ENCODE measurements at places on chromosomes 7 and 10. TPM values are rescaled to one million over a fixed set of nuclear protein-coding genes. Genes with fewer than 3 reads are reported as not detected.

DNA sequence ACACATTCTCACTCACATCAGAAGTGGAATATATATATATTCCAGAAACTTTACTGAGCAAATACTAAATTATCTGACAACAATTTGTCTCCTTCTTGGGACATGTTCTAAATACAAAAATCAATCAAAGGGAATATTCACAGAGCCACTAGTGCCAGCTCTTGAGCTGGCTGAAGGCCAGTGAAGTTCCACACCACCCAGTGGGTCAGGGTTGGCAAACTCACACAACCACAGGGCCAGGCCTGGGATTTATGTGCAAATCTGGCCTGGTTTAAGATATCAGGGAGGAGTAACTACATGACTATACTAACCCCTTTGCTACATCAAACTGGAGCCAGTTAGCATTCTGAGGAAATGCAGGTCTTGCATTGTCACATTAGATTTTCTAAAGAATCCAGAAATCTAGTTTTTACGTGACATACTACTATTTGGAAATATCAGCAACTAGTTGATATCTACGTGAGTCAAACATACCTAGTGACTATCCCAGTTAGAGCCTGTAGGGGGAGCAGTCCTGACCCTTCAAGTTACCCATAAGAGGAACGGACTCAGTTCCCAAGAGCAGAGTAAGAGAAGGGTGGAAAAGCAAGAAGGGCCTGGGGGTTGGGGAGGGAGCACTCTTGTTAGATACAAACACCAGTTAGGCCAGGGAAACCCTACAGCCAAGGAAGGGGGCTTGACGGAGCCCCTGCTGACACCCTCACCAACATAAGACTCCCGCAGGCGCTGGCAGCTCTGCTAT lies 600.4 kb downstream of the KCNMA1 start:
- H3K27me3 ChIP-seq = no peaks in the 10 kb centered on the region
- H3K4me3 ChIP-seq = no peak overlapping the region
- no peaks in the 10 kb centered on the region for H3K36me3 ChIP-seq
- H3K27ac ChIP-seq = no peak overlapping the region
- no peaks in the 10 kb centered on the region for H3K4me1 ChIP-seq
- DNase-seq = no peak

- no peak for DNase-seq
- no peak overlapping the region for H3K27ac ChIP-seq
- H3K4me3 ChIP-seq = no peak overlapping the region
- no peaks in the 10 kb centered on the region for H3K36me3 ChIP-seq
- no peaks in the 10 kb centered on the region for H3K27me3 ChIP-seq
Observed at GRCh38 chr7:8422177-8422576, 11.2 kb upstream of the NXPH1 start.

Gene NACAD
- polyA plus RNA-seq = 8.1 TPM

DNA sequence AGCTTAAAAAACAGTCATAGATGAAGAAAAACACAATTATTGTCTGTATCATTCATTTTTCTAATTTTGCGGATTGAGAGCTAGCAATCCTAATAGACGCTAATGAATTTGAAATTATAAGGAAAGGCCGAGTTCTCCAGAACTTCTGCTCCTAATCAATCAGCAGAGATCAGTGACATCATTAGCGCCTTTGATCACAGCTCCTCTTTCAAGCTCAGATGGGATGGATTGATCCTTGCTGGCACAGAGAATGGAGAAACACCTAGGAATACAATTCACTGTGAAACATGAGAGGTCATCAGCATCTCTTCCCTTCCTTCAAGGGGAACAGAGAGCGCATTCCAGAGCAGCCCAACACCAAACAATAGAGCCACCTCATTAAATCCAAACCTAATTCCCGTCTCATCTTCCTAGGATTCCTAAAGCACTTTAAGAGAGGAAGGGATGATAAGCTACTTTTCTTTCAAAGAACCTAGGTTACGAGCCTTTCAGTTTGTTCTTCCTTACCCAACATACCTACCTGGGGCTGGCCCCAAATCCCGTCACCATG lies 24.4 kb downstream of the GLI3 start:
- H3K27ac ChIP-seq = no peak overlapping the region
- no peak for DNase-seq
- no peaks in the 10 kb centered on the region for H3K36me3 ChIP-seq
- H3K27me3 ChIP-seq = no peaks in the 10 kb centered on the region
- H3K4me3 ChIP-seq = no peak overlapping the region

Gene BNIP3
- polyA plus RNA-seq = 39.8 TPM

Gene SPDYE11
- polyA plus RNA-seq = not detected
